ENCODE measurements at places on chromosomes 12 and 14. TPM values are rescaled to one million over a fixed set of nuclear protein-coding genes. Genes with fewer than 3 reads are reported as not detected.

ACTR10 gene
- total RNA-seq: 23.7 TPM

BATF gene
- total RNA-seq: not detected

PLXNC1 gene
- 0.83 TPM for total RNA-seq

LRRC10 gene
- total RNA-seq: not detected

LRFN5 gene
- total RNA-seq: 0.04 TPM
